ENCODE measurements at places on chromosomes 4 and X. TPM values are rescaled to one million over a fixed set of nuclear protein-coding genes. Genes with fewer than 3 reads are reported as not detected.

SPANXA2 gene
- total RNA-seq = 2.1 TPM

IQCM gene
- total RNA-seq = 0.21 TPM

AR gene
- total RNA-seq = 3.6 TPM

PLAC8 gene
- total RNA-seq = 6.7 TPM

RBM46 gene
- not detected for total RNA-seq

ANXA10 gene
- total RNA-seq = 1.2 TPM

SLC16A2 gene
- 6.6 TPM for total RNA-seq

ENOX2 gene
- 4.0 TPM for total RNA-seq

RNF175 gene
- not detected for total RNA-seq

- no peak for DNase-seq
These were observed 34.7 kb upstream of the PRKX start for GRCh38 chrX:3748052-3748559.

- no peak for DNase-seq
These were observed 2.0 kb upstream of the HPGD start for GRCh38 chr4:174524242-174524641.

- no peak for DNase-seq
These were observed 72.6 kb downstream of the METTL14 start for GRCh38 chr4:118757761-118758251.

GRCh38 chr4:189001283-189001970 is 862.2 kb downstream of the TRIML1 start:
- no peak for DNase-seq

DNA sequence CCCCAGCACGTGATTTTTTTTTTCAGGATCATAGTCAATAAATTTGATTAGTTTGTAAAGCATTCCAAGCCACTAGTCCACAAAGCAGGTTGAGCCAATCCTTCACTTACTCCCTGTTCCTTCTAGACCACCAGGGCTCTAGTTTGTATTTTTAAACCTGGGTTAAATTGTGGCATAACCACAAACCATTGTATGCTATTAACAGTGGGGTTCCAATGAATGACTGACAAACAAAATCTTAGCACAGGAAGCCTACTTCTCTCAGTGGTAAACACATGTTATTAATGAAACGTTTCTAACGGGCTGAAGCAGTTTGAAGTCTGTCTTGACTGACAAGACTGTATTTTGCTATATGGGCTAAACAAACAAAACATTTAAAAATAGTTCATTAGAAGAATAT is 48.6 kb upstream of the GYPA start:
- no peak for DNase-seq

DNA sequence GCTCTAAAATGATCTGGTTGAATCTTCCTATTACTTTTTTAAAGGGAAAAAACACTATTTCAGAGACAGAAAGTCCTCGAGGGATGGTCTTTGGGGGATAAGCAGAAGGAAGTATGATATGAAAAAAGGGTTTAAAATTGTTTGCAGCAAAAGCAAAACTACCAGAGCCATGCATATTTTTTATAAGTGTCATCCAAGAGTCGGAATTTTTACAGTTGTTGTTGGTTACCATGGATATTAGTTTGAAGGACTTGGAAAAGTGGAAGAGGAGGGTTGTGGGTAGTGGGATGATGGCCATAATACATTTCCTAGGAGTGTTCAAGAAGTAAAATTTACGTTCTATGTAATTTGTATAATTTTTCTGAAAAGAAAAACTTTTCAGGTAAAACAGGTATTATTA is 134.4 kb downstream of the PCDH7 start:
- peak; percentile 16 for DNase-seq

DNA sequence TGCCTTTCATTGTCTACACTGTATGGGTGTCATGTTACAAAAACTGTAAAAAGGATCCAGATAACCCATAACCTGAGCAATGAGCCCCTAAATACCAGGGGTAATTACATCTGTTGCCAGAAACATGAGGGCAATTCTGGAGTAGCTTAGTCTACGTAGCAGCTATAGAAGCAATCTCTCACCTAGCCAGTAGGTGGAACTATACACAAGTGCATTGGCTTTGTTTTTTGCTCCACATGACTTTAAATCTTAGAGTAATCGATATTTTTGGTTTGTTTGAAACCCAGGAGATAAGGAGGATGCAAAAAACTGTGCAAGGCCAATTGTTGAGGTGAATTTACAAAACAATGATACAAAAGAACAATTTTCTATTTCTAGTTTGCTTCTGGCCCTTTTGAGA is 57.5 kb downstream of the GPR82 start:
- DNase-seq = peak; percentile 19

DNA sequence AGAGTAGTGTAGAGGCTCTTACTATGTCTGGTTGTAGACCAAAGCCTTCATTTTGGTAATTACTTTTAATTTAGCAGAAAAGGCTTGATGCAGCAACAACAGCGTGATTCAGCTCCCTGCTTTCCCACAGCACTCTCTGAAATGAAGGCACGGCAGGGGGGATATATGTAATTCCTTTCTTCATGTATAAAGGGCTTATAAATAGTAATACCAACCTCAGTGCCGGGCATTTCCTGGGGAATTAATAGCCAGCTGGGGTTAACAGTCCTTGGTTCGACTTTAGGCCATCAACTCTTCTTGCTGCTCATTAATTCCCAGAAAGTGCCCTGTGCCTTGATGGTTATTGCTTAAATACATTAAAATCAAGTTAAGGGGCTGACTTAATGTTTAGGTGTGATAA is 669.0 kb downstream of the ZNF674 start:
- DNase-seq = no peak

- no peak for DNase-seq
These were observed 531 bp downstream of the ZNF141 start for GRCh38 chr4:337932-338758.

DNA sequence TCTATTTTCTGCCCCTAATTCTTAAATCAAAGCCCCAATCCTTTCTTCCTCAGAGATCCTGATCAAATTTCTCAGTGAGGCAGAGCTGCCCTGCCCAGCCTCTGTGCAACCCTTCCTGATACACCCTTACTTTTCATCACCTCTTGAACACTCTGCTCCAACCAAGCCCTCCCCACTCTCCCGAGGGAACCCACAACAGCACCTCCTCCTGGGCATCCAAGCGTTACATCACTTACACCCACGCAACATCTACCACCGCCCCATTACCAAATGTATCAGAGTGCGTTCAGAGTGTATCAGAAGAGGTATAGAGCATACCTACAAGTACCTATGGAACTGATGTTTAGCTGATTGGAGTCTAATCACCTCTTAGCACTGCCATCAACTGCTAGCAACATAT is 186.5 kb downstream of the RAP1GDS1 start:
- DNase-seq = no peak

GRCh38 chr4:187770345-187770744 is 225.2 kb upstream of the ZFP42 start:
- no peak for DNase-seq

DNA sequence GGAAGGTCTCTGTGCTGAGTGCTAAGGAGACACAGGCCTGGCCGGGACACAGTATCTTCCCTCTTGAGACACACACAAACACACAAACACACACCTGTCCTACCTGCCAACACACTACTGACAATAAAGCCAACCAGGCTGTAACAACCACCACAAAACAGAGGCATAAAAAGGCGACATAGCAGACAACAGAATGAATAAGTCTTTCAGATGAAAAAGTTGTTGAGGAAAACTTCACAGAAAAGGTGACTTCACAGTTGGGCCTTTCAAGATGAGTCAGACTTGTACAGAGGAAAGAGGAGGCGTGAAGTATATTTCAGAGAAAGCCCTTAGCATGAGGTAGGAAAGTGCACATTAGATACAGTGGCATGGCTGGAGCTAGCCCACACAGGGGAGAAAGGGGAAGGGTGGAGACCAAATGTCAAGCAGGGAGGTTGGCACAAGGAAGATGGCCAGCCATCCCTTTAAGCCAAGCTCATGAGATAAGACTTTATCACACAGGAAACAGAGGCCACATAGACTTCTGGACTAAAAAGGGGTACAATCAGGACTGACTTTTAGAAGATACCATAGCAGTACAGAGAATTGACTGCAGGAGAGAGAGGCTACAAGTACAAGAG is 54.0 kb downstream of the SLC9A7 start:
- peak; percentile 4 for DNase-seq

DNA sequence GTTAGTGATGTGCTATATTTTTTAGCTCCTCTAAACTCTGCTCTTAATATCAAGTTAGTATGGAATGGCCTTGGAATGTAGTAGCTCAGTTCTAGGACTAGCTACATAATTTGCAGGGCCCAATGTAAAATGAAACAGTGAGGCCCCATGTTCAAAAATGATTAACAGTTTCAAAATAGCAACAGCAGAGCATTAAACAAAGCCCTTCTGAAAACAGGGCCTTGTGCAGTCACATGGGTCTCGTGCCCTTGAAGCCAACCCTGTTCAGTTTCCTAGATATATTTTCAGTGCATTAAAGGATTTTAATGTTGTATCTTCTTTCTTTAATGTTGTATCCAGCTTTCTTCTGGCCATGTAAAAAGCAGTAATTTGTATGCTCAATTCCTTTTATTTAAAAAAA is 82.1 kb downstream of the TASL start:
- no peak for DNase-seq

GRCh38 chr4:154779362-154779947 is 1.6 kb upstream of the RBM46 start:
- peak; percentile 22 for DNase-seq

GRCh38 chrX:74371425-74372222 is 49.7 kb upstream of the SLC16A2 start:
- DNase-seq = no peak

DNA sequence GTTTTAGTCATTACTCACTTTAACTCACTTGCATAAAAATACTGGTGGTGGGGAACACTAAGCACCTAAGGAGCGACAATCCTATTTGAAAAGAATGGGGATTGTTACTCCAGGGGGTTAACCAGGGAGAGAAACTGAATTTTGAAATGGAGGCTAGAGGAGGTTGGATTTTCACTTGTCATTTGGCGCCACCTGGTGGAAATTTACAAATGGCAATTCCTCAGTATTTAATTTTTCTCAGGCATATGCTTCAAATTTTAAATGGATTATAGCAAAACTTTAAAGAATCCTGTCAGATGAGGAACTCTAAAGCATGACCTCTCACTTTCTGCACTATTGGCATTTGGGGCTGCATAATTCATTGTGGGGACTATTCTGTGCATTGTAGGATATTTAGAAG is 2.7 kb upstream of the GEMIN8 start:
- peak; percentile 46 for DNase-seq

GRCh38 chr4:2572866-2573265 is 36.4 kb downstream of the FAM193A start:
- no peak for DNase-seq

DNA sequence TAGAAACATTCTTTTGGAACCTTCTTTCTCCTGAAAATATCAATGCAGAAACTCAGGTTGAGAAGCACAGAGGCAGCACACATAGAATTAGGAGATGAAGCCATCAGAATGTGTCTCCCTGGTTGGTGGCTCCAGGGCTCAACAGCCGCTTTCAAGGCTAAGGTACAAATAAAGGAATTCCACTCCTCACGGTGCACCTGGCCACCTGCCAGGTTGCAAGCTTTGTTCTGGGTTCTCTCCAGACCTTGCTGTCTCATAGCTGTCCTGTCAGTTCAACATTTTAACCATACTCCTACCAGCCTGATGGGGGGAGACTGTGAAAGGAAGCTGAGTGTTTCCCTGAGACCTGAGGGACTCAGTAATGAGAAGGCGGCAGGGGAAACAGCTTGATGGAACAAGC is 96.3 kb upstream of the HPF1 start:
- DNase-seq = no peak

GRCh38 chr4:97330917-97331316 is 812.4 kb downstream of the STPG2 start:
- no peak for DNase-seq

DNA sequence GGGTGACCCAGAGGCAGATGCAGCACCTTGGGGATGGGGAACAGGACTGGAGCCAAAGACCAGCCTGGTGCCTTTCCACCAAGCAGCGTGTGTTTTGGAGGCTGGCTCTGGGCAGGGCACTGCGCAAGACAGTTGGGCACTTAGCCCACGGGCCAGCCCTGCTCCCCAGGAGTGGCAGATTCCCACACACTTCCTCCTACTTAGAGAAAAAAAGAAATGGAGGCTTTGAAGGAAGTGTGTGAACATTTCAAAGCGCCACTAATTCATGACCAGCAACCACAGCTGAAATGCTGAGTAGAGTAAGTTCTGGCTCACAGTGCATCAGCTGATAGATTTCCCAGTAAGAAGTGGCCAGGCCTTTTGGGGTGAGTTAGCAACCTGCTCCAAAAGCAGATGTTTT is 54.9 kb upstream of the LGI2 start:
- no peak for DNase-seq

- DNase-seq = no peak
These were observed 177.9 kb upstream of the RAI2 start for GRCh38 chrX:18039023-18039422.

DNA sequence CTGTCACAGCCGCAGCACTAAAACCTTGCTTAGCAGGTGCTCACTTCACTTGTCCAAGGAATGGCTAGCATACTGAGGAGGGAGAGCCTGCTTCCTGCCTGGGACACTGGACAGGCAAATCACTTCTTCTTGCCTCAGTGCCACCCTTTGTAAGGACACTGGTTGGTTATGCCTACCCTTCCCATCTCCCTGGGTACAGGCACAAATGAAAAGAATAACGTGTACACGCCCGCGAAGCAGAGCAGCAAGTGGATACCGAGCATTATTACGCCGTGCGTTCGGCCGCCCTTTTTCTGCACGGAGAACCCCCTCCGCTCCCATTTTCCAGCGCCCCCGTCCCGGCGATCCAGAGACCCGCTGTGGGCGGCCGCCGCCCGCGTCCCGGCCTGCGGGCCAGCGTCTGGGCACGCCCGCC is 338 bp upstream of the KLHL2 start:
- DNase-seq = peak; percentile 32

- DNase-seq = no peak
These were observed 43.4 kb downstream of the TXK start for GRCh38 chr4:48090621-48091020.

- peak; percentile 36 for DNase-seq
These were observed 202.4 kb downstream of the RTL9 start for GRCh38 chrX:110561034-110561433.

DNA sequence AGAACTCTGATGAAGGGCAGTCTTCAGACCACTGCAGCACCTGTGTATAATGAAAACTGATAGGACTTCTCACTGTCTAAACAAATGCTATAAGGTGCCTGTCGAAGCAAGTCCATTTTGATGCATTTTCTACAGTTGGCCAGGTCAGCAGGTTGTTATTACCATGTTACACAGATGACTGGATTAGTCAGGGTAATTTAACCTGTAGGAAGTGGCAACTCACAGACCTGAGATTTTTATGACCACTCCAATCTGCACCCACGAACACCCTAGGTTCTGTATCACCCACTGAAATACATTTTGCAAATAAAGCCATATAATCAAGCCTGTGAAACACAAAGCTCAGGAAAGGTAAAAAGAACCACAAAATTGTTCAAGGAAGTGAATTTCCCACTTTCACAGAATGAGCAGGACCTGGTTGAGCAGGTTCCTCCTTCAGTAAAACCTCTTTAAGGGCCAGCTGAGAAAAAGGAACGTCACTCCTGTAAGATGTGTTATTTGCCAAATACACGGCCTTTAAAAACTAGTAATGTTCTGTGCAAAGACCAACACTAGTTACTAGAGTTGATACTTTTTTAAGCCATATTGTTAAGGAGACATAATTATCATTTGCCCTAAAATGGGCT is 12.7 kb downstream of the MAML3 start:
- no peak for DNase-seq
